ENCODE measurements at places on chromosomes 2 and 18.

DNA sequence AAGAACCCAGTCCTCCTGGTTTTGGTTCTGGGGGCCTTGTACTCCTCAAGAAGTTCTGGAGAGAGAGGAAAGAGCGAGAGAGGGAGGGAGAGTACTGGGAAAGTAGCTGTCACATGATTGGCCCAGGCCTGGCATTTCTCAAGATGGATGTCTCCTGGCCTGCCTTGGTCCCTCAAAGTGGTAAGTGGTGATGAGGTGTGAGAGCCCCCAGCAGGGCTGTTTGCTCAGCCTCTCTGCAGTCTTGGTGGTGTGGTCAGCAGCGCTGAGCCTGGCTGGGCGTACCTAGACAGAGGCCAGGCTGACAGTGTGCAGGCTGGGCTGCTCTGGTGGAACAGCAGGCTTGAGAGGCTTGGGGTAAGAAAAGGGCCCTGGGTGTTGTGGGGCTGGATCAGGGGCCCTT is 2.5 kb downstream of the SPEG start:
- DNase-seq: no peak

DNA sequence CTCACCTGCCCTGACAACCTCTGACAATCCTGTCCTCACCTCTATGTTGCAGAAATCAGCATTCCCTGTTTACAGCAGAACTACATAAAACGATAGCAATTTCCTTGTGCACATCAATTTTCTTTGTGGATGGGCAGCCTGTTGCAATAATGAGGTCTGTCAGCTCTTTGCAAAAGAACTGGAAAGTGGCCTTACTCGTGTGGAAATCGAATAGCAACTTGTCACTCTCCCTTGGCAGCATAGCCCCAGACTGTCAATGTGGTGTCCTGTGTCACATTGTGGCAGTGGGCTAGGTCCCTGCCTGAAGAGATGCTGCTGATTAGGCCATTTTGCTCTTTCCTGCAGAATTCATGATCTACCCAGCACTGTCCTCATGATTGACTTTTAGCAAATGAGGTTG is 531.9 kb downstream of the CCDC85A start:
- DNase-seq: no peak

DNA sequence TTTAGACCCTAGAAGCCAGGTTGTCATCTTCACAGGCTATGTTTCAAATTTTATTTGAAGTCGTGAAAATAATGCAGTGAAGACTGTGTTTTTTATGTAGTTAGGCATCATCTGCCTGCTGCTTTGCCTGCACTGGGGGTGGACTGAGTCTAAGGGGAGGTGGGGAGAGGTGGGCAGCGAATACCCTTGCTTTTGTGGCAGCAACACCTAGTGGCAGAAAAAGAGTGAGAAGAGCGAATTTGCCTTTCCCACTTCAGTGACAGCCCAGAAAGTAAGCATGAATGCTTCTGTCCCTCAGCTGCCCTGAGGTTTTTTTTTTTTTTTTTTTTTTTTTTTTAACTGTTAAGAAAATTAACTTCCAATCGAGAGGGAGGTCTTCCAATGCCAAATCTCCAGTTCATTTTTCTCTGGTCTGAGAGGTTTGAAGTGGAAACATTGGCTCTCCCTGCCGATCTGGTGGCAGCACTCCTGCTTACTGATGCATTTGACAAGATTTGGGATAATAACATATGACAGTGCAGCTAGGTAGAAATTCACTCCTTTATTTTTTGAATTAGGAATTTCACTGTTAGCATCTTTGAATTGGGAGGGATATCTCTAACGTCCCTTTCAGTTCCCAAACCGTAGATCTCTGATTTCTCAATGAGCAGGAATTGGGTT is 60.3 kb upstream of the LYPD6B start:
- DNase-seq: no peak

- DNase-seq: no peak
These were observed 34.2 kb downstream of the VWA3B start for GRCh38 chr2:98121149-98121548.

GRCh38 chr2:127388423-127389164 is 819 bp upstream of the MAP3K2 start:
- no peak for DNase-seq

- no peak for DNase-seq
These were observed 229.3 kb upstream of the ZSWIM2 start for GRCh38 chr2:187078297-187078696.

DNA sequence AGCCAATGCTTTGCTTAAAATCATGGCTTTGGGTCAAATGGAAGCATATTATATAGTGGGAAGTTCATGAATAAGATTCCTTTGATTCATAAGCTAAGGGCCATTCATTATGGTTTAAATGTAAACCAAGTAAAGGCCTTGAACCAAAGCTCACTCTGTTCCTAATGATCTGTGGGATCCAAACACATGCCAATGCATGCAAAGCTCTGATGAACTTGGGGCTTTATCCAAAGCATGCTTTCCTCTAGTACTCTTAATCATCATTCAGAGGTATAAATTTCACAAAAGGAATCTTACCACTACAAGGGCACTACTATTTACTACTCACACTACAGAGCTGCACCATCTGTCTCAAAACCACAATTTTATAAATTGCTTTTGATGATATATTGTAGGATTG is 102.8 kb upstream of the RBMS1 start:
- no peak for DNase-seq

GRCh38 chr2:117855886-117856285 is 41.4 kb downstream of the DDX18 start:
- no peak for DNase-seq

DNA sequence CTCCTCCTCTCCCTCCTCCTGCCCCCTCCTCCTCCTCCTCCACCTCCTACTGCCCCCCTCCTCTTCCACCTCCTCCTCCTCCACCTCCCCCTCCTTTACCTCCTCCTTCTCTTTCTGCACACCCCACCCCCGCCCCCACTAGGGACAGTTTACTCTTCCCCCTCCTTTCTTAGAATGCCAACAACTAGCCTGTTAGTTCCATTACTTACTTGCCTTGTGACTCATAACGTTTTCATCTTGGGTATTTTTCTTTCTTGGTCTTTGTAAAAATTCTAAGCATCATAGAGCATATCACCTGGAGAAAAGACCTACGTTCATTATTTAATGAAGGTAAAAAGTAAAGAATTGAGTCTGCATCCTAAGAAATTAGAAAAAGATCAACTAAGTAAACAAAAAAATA is 165.3 kb downstream of the NEDD4L start:
- DNase-seq: no peak

- DNase-seq: no peak
These were observed 2.7 kb upstream of the TMBIM1 start for GRCh38 chr2:218295029-218295428.

- no peak for DNase-seq
These were observed 88.0 kb upstream of the CELF4 start for GRCh38 chr18:37653618-37654017.

GRCh38 chr18:67134911-67135310 is 381.6 kb downstream of the DSEL start:
- no peak for DNase-seq

GRCh38 chr2:45301307-45302277 is 292.3 kb upstream of the SIX2 start:
- no peak for DNase-seq
